Upper lobe of left lung (tissue), 6 donors: ENCODE measurements at places on chromosomes 2 and 18. TPM values are rescaled to one million over a fixed set of nuclear protein-coding genes. Genes with fewer than 3 reads are reported as not detected.
A peak's percentile ranks its signal among the peaks of the same experiment; 100 is the strongest.

Gene ARHGAP28
- total RNA-seq, result 18.9 TPM

Gene ABCG8
- not detected for total RNA-seq

DNA sequence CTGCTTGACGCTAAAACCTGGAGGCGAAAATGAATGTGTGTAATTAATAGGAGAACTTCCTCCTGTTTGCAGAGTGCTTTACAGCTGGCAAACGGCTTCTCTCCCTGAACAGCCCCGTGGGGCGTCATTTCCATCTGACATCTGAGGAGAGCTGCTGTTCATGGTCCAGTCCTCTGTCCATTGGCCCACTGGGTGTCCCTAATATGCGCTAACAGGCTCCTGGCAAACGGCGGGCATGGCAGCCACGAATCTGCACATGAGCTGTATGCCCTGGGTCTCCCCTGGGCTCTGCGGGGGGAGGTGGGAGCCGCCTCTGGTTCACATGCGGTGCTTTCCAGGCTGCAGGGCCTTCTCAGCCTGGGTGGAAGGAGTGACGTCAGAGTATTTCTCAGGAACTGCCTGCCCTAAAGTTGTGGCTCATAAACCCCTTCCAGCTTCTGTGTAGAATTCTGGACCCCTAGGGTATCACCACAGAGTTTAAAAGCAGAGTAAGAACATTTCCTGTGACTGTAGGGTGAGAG, 73.2 kb downstream of the LRRFIP1 start:
- peak; percentile 75 for DNase-seq

GRCh38 chr2:129299756-129300155, 679.7 kb upstream of the RAB6C start:
- no peak for DNase-seq

GRCh38 chr2:133842446-133842845, 274.2 kb upstream of the NCKAP5 start:
- no peak for DNase-seq

GRCh38 chr2:230658877-230659652, 53.6 kb upstream of the CAB39 start:
- no peak for DNase-seq

GRCh38 chr18:22691946-22692710, 241.0 kb upstream of the RBBP8 start:
- no peak for DNase-seq

- DNase-seq, result no peak
Measured at GRCh38 chr18:2672872-2673271, 17.3 kb downstream of the SMCHD1 start.

GRCh38 chr18:22193466-22193865, 24.1 kb downstream of the GATA6 start:
- no peak for DNase-seq

DNA sequence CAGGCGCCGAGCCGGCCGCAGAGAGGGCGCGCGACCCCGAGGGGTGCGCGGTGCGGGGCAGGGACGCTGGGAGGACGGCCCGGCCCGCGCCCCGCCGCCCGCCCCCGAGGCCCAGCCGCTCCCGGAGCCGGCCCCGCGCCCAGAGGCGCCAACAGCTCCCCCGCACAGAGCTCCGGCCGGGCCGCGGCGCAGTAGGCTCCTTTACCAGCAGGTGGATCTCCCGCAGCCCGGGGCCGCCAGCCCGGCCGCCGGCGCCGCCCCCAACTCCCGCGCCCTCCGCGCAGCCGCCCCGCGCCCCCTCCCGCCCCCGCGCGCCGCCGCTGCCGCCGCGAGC, 258 bp downstream of the MGAT4A start:
- peak; percentile 95 for DNase-seq

DNA sequence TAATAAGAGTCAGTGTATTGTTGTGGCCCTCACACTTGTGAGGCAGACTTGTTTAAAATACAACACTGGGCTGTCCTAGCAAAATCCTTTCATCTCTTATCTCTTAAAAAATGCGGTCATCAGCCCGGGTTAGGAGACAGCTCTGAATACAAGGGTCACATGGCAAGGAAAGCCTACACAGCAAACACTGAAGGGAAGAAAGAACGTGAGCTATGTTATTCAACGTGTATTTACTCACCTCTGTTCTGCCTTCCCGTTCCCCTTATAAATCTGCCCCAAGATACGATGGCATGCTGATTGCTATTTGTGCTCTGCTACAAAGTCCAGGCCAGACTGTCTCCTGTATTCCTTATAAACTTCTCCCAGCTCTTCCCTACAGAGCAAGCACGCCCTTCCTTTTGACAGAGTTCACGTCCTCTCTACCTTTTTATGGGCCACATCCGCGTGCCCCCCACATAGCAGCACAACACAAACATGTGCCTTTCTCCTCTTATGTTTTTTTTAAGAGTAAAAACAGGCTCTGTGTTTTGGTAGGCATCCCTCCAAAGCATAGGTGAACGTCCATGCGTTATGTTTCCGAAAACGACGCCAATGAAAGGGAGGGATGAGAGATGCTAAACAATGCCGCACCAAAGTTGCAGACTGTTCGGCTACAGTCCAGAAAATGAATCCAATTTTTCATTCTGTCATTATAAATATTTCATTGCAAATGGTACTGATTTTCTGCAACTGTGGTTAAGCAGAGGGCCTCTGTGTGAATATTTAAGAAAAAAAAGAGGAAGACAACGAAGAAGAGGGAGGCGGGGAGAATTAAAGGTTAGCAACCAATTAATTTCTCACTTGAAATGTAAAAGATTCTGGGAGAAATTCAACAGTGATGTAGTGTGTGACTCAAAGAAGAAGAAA, 274.7 kb downstream of the ZNF521 start:
- no peak for DNase-seq

Gene CPO
- total RNA-seq, result not detected

Gene LYG2
- not detected for total RNA-seq

Gene LHCGR
- not detected for total RNA-seq

DNA sequence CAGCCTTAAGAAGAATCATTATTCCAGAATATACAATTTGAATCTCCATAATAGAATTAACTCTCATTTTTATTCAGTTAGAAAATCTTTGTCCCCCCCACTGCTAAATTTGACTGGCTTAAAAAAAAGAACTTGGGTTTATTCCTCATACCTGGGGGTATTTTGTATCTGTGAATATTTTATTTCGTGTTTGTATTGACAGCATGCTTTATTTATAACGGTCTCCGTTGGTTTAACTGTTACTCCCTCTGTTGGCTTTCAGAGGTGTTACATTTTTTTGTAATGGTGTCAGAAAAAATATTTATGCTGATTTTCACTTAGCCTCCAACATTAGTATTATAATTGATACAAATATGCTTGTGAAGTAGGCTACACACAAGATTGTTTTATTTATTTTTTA, 109.1 kb downstream of the HAUS1 start:
- no peak for DNase-seq

GRCh38 chr18:61149786-61150185, 183.4 kb upstream of the CDH20 start:
- DNase-seq, result no peak

- DNase-seq, result no peak
Measured at GRCh38 chr2:88880441-88880953, 189.0 kb downstream of the RPIA start.

DNA sequence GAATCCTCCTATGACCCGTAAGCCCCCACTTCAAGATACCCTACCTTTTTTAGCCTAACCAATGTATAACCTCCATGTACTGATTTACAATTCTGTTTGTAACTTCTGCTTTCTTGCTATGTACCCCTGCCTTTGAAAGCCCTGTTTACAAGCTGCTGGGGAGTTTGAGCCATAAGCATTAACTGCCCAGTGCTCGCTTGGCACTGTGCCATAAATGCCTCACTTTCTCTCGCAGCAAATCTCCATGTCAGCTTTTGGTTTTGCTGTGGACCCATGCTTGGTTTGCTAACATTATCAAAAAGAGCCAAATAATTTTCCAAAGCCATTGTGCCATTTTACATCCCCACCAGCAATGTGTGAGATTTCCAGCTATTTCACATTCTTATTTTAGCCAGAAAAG, 51.8 kb downstream of the TEX51 start:
- DNase-seq, result no peak

- DNase-seq, result no peak
Measured at GRCh38 chr2:189218236-189218635, 38.7 kb upstream of the COL5A2 start.

DNA sequence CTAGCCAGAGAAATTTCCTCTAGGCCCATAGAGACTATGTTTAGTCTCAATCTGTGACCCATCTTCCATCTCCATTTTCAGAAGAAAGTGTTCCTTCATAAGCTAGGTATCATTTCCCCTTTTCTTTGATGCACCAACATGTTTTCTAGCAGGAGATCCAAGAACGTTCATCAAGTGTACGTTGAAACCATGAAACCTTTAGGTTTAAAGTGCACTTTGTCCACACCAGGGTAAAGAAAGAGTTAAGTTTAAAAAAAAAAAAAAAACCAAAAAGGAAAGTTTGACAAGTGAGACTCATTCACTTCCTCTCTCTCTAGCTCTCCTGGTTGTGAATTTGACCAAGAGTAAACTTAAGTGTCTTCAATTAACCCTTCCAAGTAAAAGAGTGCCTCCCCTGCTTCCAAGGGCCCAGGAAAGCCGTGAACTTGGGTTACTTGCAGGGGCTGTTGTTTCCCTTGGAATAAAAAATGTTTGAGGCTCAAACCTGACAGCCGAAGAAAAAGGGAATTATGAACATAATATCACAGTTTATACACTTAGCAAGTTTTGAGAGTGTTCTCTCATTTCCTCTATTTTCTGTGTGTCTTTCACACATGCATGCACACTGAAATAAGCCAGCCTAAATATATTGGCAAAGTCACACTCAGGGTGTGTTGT, 56.7 kb downstream of the LBH start:
- no peak for DNase-seq

- no peak for DNase-seq
Measured at GRCh38 chr2:150544731-150545130, 57.3 kb upstream of the RND3 start.

GRCh38 chr2:19362755-19363473, 4.5 kb upstream of the OSR1 start:
- DNase-seq, result peak; percentile 87

GRCh38 chr18:79988071-79988450, 302 bp downstream of the TXNL4A start:
- DNase-seq, result peak; percentile 62

Gene ALPI
- total RNA-seq, result not detected

DNA sequence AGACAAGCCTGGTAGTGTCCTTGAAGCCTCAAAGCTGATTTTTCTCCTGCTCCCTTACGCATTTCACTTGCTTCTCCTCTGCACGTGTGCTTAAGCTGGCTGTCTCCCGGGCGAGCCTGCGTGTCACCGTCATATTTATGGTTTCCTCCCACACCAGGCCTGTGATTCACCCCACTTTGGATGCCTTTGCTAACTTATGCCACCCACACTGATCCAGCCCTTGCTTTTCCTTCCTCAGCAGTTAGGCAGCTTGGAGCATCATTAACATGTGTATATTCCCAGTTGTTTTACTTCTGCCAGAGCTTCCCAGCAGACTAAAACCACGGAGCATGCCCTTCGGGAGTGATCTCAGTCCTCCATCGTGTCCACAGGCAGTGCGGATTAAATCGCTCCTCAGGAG, 2.2 kb downstream of the ST3GAL5 start:
- DNase-seq, result no peak

- DNase-seq, result no peak
Measured at GRCh38 chr18:74819433-74820059, 221.9 kb downstream of the ZNF407 start.

Gene EFR3B
- 7.3 TPM for total RNA-seq

DNA sequence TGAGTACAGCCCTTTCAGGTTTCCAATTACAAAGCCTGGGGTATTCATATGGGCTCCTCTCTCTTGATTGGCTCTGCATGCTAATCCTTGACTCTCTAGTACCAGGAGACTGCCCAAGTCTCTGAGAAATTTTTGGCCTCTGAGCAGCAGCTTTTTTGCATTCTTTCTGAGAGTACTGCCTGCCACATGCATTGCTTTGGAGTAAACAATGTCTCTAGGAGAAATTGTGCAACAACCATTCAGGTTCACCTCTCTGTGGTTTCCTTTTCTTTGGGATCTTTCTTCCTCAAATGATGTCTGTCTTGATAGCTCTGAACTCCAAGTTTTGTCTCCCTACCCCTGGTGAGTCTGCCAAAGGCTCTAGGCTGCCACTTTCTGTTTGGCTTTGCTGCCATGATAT, 115.8 kb upstream of the SETBP1 start:
- no peak for DNase-seq

GRCh38 chr2:58025150-58025933, 21.3 kb upstream of the VRK2 start:
- DNase-seq, result no peak

DNA sequence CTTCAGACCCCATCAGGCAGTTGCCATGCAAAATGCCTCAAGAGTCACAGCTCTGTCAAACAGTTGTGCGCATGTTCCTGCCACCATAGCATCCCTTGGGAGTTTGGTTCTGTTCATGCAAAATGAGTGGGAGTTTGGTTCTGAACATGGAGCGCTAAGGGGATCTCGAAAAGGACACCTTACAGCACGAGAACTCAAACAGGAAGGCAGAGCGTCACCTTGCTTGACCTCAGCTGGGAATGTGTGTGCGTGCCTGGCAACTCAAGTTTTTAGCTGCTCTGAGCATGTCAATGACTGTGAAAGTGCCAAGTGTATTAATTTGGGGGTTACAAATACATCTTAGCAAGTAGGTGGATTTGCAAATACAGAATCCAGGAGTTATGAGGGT, 16.6 kb downstream of the MALL start:
- peak; percentile 35 for DNase-seq

DNA sequence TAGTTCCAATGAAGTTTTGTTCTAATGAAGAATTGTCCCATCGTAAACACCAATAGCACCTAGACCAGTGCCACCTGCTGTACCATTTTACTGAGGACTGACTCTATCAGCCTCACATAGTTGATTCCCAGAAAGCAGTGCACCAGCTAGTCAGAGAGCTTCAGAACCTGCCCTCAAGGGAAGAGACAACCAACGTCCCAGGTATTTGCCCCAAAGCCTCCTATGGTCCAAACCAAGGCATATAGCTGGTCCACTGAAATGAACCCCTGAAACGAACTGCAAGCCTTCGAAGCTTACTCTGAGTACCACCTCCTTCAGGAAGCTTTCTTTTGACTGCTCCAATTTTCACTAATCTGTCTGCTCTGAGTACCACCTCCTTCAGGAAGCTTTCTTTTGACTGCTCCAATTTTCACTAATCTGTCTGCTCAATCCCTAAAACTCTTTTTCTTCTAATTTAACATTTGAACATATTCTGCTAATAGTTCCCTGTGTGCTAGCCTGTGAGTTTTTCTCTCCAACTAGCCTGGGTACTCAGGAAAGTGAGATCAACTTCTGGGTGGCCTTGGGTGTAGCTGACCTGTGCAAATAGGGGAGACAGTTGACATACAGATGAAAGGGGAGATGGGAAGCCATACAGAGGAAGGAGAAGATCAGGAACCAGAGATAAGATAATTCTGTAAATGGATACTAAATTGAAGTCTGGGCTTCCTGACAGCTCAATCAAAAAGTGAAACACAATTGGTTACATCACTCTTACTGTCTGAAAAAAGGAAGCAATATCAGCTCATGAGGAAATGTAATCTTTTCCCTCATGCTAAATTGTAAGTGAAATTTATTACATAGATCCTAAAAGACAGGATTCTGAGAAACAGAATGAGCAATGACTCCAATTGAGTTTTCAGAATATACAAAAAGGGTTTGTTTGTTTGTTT, 33.5 kb upstream of the EML4 start:
- no peak for DNase-seq
